ENCODE measurements at places on chromosomes 5 and 9.

DNA sequence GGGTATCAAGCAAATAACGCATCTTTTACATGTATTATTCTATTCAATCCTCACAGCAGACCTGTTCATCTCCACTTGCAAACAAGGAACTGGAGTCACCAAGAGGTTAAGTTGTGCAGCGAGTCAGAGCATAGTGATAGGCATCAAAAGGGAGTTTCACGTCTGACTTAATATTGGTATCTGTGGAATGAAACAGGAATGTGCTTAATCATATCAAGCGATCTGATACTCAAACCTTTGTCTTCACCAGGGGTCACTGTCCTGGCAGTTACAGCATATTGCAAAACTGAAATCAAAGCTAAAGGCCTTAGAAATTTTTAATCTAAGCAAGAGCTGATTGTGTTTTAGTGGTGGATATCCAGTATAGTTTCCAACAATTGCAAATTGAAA, 271.6 kb downstream of the PLK2 start:
- no peak for DNase-seq

GRCh38 chr5:54936201-54936600, 49.2 kb downstream of the ESM1 start:
- no peak for DNase-seq

- DNase-seq, result no peak
Observed at GRCh38 chr5:136007271-136007670, 21.5 kb upstream of the TGFBI start.

GRCh38 chr5:125576822-125577221, 830.4 kb upstream of the ZNF608 start:
- no peak for DNase-seq

GRCh38 chr9:20208226-20208625, 414.1 kb downstream of the MLLT3 start:
- no peak for DNase-seq

GRCh38 chr5:120550358-120550757, 86.3 kb downstream of the PRR16 start:
- no peak for DNase-seq

DNA sequence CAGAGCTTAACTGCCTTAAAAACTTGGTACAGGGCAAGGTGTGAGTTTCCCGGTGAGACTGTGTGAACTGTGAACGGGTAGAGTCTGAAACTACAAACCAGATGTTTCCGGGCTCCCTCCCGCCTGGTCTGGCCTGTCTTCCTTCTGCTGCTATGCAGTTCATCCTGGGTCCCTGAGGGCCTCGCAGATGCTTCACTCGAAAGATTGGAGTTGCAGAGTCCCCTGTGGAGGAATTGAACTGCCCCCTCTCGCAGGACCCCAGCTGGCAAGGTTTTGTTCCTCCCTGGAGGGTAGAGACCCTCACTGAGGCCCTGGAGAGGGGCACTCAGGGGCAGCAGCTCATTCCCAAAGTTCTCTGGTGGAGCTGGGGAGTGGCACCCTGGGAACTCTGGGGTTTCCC, 533 bp downstream of the DCANP1 start:
- DNase-seq, result no peak

- DNase-seq, result no peak
Observed at GRCh38 chr5:7018198-7018597, 305.0 kb downstream of the TENT4A start.

DNA sequence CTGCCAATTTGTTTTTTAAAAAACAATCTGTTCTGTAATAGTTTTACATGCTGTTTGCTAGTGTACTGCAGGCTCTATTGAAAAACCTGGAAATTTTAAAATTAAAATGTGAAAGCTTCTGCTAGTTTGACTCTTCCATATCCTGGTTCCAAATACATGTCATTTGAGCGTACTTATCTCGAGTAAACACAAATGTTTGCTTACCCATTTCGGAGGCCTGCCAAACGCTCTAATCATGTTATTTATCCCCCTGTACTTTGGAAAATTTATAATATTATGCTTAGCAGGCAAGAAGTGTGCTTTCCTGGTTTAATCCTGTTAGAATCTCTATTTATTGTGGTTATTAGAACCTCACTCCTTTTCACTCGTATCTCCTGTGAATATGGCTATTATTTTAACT, 476.8 kb upstream of the CYLC2 start:
- DNase-seq, result no peak

DNA sequence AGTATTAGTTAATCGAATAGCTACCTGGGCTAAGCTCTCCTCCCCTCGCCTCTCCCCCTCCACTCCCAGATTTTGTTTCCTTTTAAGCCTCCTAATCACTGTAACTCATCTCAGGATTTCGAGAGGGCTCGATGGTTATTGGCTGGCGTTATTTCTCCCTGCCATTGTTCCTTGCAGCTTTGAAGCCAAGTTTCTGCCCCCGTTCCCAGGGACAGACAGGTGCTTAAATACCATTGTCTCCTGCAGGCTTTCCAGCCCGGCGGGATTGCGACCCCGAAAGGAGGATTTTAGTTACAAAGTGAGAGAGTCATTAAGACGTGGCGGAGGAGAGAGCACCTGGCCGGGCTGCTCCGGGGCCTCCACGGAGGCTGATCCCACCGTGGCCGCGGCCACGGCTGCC, 46.2 kb downstream of the ASS1 start:
- DNase-seq, result no peak

DNA sequence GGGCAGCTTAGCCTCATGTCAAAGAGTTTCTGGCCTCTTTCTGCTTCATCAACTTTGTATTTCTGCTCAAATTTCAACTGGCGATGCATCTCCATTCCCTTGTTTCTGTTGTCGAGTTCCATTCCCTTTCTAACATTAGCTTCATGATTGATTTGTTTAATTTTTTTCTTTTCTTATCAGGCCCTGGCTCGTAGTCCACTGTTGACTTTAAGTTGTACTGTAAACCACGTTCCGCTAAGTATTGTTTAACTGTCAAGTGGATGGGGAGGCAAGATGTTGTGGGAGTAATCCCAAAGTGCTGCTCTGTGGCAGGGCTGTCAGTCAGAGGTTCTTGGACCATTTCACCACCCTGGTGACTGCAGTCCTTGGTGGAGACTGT, 309.1 kb downstream of the PSAT1 start:
- DNase-seq, result no peak

GRCh38 chr5:44506561-44506960, 117.3 kb upstream of the FGF10 start:
- DNase-seq, result no peak

DNA sequence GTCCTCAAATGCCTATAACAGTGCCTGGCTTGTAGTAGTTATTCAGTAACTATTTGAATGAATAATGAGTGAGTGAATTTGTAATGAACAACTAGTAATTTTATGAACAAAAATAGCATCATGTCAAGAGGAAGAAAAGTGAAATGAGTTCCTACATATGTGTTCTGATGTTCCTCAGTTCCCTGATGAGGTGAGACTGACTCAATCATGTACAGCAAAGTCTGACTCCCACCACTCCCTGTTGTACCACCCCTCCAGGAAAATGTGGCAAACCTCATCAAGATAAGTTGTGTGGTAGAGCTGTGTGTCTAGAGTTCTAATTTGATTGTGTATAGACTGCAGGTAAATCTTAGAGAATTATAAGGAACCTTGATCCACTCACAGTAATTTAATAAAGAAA, 201.6 kb downstream of the GOLPH3 start:
- no peak for DNase-seq

DNA sequence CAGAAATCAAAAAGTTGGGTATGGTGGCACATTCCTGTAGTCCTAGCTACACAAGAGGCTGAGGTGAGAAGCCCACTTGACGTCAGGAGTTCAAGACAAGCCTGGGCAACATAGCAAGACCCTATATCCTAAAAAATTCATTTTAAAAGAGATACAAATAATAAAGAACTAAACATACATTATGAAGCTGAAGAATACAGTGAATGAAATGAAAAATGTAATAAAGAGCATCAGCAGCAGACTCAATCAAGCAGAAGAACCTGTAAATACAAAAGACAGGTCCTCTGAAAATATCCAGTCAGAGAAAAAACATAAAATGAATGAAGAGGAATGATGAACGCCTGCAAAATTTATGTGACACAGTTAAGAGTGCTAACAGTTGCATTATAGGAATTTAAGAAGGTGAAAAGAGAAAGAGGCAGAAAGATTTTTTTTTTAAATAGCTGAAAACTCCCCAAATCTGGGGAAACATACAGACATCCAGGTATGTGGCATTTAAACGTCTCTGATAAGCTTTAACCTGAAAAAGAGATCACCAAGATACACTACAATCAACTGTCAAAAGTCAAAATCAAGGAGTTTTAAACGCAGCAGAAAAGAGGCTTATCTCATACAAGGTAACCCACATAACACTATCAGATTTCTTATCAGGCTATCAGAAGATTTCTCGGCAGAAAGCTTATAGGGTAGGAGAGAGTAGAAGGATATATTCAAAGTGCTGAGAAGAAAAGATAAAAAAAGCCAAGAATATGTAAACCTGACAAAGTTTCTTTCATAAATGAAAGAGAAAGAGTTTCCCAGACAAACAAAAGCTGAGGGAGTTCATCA, 57.6 kb downstream of the PRRC1 start:
- DNase-seq, result no peak

DNA sequence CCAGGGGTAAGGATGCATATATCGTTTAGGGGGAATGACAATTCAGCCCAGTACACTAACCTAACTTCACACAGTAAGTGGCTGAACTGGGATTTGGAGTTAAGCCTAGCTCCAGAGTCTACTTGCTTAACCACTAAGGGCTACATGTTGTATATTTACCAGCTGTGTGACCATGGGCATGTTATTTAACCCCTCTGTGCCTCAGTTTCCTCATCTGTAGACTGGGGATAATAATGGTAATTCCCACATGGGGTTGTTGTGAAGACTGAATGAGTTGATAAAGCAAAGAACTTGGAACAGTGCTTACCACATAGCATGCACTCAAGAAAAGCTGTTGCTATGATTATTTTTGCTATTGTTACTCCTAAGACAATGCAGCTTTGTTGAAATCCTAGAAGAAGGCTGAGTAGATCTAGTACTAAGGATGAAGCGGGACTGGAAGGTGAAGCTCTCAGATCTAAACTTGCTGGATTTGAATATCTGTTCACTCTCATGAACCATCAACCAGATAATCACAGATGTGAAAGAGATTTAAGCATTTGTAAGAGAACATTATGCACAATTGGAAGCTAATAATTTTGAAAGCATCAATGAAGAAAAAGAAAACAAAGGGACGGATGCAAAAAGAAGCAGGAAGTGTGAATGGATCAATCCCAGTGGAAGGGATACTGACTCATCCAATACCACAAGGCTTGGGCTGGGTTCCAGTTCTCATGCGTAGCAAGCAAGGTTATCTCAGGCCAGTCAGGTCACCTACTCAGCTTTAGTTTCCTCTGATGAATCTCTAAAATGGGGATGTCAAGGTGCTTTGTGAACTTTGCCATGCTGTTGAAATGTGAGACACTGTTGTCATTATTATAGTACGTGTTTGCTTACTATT, 78.5 kb upstream of the TBC1D2 start:
- no peak for DNase-seq

Measured in stimulated activated CD8-positive, alpha-beta memory T cell treated with anti-CD3 and anti-CD28 coated beads, Interleukin-7, amount 100 ng/mL, for 1 hour (primary cell).